ENCODE measurements at places on chromosomes 2 and 18.

- DNase-seq = no peak
Measured at GRCh38 chr18:25243754-25244153, 108.2 kb downstream of the ZNF521 start.

DNA sequence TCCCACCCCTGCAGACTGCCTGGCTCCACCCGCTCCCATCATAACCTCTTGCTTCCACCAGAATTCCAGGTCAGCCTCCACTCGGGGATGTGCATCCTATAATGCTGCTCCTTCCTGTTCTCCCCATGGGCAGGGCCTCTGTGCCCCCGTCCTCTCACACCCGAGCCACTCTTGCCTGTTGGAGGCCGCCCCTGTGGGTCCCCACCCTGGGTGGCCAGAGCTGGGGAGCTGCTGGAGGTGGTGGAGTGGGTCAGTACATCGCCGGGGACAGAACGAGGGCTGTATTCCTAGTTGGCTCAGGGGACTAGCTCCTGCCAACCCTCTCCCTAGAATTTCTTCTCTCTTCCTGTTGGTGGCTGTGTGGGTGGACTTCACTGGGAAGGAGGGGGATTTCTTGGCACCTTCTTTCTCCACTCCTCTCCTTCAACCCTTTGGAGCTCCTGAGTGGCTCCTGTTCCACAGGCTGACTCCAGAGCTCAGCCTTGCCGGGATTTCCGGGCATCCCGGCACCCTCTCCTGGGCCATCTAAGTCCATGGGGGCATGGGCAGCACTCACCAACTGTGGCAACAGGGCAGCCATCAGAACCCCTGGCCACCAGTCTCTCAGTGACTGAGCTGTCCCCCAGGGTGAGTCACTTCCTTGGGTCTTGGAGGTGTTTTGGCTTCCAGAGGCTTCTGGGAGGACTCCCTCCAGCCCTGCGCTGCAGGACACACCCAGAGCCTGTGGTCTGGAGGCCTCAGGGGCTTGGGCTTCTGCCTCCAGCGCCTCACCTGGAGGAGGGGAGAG lies 88.2 kb upstream of the MCFD2 start:
- DNase-seq = no peak

DNA sequence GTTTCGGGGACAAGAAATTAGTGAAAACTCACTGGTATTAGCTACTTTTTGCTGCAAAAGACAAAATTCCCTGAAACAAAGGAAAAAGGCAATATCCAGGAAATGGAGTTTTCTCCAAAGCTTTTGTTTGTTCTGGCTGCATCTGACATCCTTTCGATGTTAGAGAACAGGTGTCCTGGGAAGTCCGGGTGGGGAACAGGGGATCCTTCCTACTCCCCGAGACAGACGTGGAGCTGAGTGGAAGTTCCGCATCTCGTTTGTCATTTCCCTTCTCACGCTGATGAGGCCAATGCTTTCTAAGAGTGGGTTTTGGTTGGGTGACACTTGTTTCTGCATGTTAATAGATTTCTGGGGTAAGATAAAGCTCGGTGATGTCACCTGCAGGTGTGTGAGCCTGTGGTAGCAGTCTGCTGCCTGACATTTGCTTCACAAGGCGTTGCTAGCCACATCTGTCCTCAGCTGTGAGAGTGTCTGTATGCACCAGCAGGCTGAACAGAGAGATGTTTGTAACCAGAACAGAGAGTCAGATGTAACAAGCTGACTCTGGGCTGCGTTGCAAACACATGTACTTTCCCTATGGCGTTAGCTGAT lies 125.9 kb downstream of the ACOXL start:
- DNase-seq = peak; percentile 65

- DNase-seq = no peak
Measured at GRCh38 chr2:70188460-70188859, 2.4 kb downstream of the C2orf42 start.

DNA sequence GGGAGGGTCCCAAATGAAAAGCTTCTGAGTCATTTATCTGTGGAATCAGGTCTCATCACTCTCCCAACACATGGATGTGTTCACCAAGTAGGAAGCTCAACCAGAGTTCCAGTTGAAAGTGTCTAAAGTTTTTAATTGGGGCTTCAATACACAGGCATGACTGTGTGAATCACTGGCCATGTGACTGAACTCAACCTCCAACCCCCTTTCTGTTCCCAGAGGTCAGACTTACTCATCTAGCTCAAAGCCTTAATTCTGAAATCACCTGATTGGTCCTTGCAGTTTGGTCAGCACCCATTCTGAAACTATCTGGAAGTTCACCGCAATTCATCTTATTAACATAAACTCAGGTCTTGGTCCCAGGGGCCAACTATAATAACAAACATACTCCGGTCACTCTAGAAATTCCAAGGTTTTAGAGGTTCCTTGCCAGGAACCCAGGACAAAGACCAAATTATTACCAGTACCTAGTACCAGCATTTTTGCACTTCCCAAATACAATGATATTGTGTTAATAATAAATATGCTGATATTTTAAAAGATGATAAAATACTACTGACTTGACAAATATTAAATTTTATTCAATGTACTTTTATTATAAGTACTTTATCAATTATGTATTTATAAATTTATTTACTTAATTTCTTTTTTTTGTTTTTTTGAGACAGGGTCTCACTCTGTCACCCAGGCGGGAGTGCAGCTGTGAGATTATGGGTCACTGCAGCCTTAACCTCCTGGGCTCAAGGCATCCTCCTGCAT lies 10.7 kb upstream of the RBM45 start:
- no peak for DNase-seq

GRCh38 chr2:50295596-50295995 lies 736.3 kb downstream of the NRXN1 start:
- no peak for DNase-seq

DNA sequence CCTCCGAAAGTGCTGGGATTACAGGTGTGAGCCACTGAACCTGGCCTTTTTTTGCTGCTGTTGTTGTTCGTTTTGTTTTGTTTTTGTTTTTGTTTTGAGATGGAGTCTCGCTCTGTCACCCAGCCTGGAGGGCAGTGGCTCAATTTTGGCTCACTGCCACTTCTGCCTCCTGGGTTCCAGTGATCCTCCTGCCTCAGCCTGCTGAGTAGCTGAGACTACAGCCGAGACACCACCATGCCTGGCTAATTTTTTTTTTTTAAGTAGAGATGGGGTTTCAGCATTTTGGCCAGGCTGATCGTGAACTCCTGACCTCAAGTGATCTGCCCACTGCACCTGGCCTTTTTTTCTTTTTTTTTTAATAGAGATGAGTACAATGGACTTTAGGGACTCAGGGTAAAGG lies 22.0 kb downstream of the TMEM127 start:
- DNase-seq = no peak

- DNase-seq = no peak
Measured at GRCh38 chr2:170056900-170057299, 121.0 kb upstream of the MYO3B start.

- no peak for DNase-seq
Measured at GRCh38 chr2:96218508-96219131, 10.0 kb upstream of the STARD7 start.

DNA sequence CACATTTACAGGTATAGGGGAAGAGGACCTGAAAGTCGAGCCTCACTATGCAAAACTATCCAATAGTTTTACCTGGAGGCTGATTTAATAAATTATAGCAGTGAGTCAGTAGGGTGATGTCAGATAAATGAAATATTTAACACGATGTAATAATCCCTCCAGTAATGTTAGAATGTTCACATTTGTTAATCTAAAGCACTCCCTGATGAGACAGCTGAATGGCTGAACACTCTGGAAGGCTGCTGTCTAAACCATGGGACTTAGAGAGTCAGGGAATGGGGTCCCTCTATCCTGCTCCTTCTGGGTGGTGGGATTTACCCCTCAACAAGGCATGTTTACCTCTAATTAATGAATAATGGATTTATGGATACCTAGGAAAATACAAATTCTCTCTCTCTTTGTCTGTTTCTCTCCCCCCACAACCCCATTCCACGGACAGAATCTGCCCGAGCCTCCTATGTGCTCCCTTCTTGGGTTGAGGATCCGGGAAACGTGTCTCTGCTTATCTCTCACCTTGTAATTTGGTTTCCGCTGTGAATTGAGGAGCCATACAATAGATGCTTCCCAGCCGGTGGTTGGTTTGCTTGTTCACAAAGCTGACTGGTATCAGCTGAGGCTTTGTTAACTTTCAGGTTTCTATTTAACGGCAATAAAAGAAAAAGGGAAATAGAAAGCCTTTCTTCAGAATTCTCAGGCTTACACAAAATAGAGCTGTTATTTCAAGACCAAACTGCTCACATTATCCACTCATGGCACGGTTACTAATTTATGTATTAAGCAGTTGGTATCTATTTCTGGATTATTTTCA lies 25.9 kb downstream of the LRRC30 start:
- DNase-seq = no peak

DNA sequence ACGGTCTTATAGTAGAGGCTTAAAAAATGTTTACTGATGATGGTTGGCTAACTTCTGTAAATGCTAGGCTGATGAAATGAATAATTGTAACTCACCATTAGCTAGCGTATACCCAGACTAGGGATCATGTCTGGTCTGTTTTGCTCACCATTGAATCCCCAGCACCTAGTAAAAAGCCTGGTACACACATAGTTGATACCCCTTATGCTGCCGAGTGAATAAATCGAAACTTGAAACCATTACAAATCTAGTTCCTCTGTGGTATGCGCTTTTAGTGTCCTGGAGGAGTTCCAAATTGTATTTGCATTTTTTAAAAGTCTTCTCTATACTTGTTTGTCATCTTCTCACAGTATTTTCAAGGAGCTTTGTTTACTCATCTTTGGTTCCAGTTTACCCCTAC lies 1.3 kb downstream of the TAF1B start:
- DNase-seq = no peak

GRCh38 chr18:68954738-68955137 lies 156.9 kb downstream of the CCDC102B start:
- no peak for DNase-seq

- DNase-seq = no peak
Measured at GRCh38 chr2:45687964-45688363, 36.5 kb downstream of the PRKCE start.

Data from stimulated activated naive CD4-positive, alpha-beta T cell treated with Interleukin-2 at 50 U/mL for 16 hours (primary cell).